SHP77 treated with DMSO at 0.1 percent for 48 hours (cell line): ENCODE measurements at places on chromosomes 11 and 22.

GRCh38 chr11:56473252-56473651 lies at the start of gene OR5M3:
OR5M3 (minus strand) TSS chr11:56473352; CDS start chr11:56470497, 2,855 bp downstream.
- no peak for DNase-seq

GRCh38 chr11:78840623-78841022 lies 266.0 kb upstream of the NARS2 start:
- DNase-seq = no peak

DNA sequence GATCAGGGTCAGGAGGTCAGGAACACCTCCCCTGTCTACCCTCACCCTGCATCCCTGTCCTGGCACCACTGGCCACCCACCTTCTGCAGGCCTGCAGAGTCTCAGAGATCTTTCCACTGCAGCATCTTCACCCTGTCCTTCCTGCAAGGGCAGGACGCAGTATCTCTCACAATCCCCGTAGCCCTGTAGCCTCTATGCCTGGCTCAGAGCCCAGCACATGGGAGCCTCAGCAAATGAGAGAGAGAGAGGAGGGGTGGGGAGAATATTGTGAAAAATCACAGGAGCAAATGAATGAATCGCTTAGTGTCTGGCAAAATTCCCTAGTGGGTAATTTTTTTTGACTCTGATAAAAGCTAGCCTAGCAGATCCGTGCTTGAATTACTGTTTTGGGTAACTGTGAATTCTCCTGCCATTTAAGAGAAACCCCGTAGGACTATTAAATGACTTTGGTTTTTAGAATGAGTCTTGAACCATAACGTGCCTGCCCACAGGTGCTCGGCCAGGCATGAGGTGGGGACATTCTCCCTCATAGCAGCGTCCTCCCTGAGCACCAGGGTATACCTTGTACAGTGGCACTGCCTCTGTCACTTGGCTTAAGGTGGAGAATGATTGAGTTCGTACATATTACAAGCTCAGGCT lies 91.5 kb downstream of the MORC2 start:
- DNase-seq = no peak

DNA sequence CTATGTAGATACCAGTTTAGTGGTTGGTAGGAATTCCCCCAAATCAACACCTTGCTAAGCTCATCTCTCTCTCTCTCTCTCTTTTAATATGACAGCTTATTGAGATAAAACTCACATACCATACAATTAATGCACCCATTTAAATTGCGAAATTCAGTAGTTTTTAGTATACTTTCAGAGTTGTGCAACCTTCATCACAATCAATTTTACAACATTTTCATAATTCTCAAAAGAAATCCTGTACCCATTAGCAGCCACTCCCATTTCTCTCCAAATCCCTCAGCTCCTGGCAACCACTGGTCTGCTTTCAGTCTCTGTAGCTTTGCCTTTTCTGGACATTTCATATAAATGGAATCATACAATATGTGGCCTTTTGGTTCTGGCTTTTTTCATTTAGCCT lies 13.3 kb downstream of the NNMT start:
- no peak for DNase-seq

GRCh38 chr22:45776313-45776585 lies 104.6 kb downstream of the ATXN10 start:
- no peak for DNase-seq

DNA sequence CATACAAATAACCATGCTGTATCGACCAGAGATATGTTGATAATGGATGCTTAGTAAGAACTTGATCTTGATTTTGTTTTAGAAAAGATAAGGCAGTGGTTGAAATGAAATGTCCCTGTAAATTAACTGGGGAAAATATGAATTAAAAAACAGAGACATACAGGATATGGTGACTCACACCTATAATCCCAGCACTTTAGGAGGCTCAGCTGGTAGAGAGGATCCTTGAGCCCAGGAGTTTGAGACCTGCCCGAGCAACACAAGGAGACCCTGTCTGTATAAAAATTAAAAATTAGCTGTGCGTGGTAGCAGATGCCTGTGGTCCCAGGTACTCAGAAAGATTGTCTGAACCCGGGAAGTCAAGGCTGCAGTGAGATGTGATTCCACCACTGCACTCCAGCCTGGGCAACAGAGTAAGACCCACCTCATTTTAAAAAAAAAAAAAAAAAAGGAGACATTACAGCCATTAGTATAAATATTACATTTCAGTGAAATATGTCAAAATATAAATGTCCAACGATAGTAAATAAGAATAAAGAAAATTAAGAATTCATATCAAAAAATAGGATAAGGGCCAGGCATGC lies 4.6 kb downstream of the PICALM start:
- no peak for DNase-seq

- DNase-seq = no peak
Measured at GRCh38 chr11:32196137-32196536, 105.3 kb downstream of the RCN1 start.

GRCh38 chr22:44202261-44202789 lies 21.6 kb downstream of the PARVG start:
- DNase-seq = no peak

- DNase-seq = no peak
Measured at GRCh38 chr11:113992459-113993110, 17.7 kb downstream of the HTR3A start.

DNA sequence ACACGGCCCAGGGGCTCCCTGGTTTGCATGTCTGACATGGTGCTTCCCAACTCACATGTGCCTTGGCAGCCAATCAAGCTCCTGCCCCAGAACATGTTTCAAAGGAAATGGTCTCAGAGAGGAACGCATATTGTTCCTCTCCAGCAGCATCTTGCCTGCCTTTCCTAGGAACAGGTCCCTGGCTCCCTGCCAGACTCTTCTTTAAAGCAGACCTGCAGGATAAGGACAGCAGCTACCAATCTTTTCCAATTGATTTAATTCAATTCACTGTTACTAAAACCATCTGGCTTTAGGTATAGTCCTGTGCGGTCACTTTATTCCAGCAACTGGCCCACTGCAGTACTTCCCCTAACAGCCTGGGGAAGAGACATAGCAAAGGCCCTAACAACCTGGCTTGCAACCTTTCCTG lies 79.9 kb downstream of the AMBRA1 start:
- DNase-seq = no peak

- DNase-seq = no peak
Measured at GRCh38 chr11:127919206-127920000, 668.0 kb downstream of the ETS1 start.

DNA sequence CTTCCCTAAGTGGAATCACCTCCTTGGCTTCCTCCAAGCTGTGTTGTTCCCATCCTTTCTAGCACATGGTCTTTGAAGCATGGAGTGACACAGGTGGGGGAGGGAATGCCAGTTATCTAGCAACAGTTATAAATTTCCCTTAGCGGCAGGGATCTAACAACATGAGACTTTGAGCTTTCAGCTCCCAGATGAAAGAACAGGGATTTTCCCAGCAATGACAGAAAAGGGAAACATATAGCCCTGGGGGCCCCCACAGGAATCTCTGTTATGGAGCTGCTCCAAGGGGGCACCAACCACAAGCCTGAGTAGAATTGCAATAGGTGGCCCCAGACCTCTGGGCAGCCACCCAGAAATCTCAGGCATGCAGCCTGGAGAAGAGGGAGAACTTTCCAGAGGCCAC lies 163.0 kb downstream of the GRIK4 start:
- no peak for DNase-seq

DNA sequence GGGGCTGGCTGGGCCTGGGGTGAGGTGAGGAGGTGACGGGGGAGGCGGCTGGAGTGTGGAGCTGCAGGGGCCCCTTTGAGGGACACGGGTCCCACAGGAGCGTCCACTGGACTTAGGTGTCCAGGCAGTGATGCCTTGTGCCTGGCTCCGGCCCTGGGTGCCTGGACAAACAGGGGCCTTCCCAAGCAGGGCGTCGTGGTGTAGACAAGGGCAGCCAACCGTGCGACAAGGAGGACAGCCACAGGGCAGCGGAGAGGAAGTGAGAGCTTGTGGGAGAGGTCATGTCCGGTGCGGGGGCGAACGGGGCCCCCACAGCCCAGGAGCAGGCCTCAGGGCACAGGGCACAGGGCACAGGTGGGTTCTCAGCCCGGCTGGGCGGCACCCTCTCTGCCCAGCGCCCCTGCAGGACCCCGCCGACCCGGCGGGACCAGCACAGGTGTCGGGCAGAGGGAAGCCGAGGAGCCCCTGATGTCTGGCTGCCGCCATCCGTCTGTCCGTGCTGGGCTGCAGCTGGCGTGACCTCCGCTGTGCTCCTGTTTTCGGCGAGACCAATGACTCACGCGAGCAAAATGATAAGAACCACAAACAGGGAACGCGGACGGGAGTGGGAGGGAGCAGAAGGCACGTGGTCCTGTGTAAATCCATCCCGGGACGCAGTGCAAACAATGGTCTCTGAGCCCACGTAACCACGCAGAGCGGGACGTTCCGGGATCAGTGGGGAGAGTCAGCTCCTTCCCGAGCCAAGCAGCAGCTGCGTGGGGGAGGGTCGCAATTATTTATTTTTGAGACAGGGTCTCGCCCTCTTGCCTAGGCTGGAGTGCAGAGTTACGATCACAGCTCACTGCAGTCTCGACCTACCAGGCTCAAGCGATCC lies 49.1 kb upstream of the A4GALT start:
- no peak for DNase-seq

DNA sequence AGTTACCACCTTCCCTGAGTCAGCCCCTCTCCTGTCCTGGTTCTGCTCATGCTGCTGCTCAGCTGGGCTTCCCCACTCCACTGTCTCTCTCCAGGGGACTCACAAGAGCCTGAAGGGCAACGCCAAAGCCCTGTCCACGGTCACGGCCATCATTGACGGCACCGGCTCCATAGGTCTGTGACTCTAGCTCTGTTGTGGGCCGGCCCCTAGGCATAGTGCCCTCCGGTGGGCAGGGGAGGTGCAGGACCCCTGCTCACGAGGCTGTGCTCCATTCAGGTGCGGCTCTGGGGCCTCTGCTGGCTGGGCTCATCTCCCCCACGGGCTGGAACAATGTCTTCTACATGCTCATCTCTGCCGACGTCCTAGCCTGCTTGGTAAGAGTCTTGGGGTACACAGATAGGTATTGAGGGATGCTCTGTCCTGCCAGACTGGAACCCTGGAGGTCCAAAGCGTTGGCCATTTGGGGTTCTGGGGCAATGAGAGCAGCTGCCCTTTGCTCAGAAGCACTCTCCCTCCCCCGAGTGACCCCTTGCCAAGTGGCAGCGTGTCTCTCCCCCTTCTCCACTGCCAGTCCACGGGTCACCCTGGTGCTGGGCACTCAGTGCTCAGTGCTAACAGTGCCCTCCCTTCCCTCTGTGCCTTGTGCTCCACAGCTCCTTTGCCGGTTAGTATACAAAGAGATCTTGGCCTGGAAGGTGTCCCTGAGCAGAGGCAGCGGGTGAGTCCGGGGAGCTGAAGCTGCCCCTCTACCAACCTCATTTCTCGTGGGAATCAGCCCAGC lies 22.4 kb downstream of the SLC37A2 start:
- no peak for DNase-seq

DNA sequence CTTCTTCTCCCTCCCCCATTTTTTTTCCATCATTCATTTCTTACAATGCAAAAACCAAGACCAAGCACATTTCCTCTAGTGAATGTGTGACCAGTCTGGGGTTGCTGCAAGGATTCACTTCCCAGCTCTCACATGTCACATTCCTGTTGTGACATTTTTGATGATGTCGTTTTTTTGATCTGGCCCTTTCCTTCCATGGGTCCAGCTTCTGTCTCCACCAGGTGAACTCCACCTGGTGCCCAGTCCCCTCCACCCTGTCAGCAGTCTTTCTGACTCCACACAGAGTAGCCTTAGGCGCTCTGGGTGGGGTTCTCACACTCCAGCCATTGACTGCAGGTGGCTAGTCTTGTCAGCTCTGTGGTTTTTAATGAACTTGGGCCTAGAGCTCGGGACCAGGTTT lies 15.6 kb downstream of the PANX1 start:
- no peak for DNase-seq

GRCh38 chr11:95364324-95365295 lies 133.6 kb upstream of the SESN3 start:
- no peak for DNase-seq

GRCh38 chr11:45250035-45250718 lies 36.0 kb downstream of the SYT13 start:
- no peak for DNase-seq

GRCh38 chr11:132072858-132073211 lies 702.4 kb downstream of the NTM start:
- DNase-seq = no peak

GRCh38 chr11:44029977-44030911 lies 17.5 kb upstream of the ACCSL start:
- DNase-seq = no peak

- DNase-seq = no peak
Measured at GRCh38 chr22:19319281-19319680, 27.8 kb upstream of the CLTCL1 start.

DNA sequence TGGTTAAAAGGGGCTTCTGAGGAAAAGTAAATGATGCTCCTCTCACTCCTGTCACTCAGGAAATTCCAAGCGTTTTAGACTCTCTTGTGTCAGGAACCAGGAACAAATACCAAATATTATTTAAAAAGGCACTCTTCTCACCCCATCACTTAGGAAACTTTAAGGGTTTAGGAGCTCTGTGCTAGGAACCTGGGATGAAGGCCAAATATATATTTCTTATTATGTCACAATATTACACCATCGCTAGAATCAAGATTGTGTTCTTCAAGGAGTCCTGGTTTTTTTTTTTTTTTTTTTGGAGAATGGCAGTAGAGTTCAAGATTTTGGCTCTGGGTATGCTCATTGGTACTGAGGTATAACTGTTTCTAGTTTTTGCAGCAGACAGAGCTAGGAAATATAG lies 79.0 kb upstream of the HEPHL1 start:
- DNase-seq = no peak
